ENCODE measurements at places on chromosomes 16 and 17.

GRCh38 chr17:45138911-45139532, 3.5 kb downstream of the ACBD4 start:
- no peak for DNase-seq

DNA sequence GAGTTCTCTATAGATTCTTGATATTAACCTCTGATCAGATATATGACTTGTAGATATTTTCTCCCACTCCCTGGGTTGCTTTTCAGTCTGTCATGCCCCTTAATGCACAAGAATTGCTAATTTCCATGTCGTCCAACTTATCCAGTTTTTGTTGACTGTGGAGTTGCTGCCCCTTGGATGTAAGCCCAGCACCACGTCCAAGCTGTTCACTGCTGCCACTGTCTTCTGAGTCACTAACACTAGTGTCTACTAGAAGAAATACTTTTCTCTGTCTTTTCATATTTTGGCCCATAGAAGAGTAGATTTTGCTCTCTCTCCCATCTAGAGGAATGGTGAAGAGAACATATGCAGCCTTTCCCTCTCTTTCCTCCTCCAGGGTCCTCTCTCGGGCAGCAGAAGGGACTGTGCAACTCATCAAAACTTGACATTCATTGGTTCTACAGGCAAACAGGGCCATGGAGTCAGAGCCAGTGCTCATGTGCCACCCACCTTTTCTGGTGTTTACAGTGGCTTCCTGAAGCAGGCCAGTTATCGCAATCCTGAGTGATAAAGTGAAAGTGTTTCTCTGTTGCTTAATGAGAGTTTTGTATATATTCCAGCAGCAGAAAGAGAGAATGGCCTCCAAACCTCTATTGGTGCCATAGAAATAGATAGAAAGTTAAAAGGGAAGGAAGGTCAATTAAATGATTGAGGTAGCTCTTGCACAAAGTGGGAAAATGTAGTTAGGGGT, 22.6 kb upstream of the PMP22 start:
- DNase-seq = no peak

GRCh38 chr17:61809816-61810392, 53.4 kb downstream of the BRIP1 start:
- no peak for DNase-seq

- no peak for DNase-seq
Observed at GRCh38 chr16:60337671-60338070, 1603.6 kb upstream of the GOT2 start.

GRCh38 chr17:44014437-44015172, at the start of gene TMEM101:
Gene TMEM101, minus strand, starts transcription at chr17:44014963. Its CDS starts 11 bp downstream, at chr17:44014952.
- DNase-seq = peak; percentile 80

DNA sequence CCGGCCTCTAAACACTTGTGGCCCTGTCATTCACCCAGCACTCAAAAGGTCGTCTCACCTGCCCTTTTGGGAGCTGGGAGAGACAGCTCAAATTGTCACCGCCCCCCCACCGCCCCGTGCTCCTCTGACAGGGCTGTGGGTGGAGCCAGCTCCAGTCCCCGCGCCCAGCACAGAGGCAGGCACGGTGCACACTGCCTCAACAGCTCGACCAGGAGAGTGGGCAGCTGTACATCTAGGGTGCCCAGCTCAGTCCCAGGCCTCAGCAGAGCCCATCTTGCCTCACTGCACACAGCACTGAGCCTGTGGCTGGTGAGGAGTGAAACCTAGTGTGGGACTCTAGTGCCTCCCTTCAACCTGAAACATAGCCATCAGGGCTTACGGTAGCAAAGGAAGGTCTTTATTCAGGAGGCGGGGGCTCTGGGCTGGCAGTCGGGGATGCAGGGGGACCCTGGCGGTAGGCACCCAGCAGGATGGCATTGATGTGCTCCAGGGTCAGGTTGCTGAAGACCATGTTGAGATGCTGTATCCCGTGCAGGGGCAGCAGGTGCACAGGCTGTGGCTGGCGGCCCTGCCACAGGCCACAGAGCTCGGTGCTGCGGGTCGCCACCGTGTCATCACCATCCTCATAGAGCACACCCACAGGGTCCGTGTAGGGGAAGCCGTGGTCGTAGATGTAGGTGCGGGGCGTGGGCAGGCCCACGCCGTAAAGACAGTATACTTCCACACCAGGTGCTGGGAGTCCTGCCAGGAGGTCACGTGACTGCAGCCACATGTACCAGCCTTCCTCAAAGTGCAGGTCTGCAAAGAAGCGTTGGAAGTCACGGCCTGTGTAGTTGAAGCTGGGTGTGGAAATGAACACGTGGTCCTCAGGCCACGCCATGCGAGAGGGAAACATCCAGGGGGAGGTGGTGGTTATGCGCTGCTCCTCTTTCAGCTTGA, 3.1 kb upstream of the PSMB10 start:
- peak; percentile 28 for DNase-seq

DNA sequence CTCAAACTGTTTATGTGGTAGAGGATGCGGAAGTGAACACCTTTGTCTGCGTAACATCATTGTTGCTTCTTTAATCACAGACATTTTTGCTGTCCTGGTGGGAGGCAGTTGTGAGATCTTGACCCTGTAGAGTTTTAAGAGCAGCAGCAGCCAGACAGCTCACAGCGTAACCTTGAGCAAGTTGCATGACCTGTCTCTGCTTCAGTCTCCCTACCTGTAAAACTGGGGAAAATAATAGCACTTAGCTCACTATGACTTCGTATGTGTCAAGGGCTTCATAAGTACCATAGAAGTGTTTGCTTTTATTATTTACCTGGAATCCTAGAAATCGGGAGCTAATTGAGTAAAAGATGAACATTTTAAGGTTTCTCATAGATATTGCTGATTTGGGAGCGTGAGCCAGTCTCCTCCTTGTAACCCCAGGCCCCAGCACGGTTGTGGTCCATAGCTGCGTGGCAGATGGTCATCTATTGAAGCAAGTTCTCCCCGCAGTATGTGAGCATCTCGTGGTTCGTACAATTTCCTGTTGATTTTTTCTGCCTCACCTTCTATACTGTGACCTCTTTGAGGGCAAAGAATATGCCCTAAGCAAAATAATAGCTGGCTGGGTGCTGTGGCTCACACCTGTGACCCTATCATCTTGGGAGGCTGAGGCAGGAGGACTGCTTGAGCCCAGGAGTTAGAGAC, 34.4 kb downstream of the GPRC5B start:
- DNase-seq = no peak

GRCh38 chr17:79342376-79342775, 267.8 kb downstream of the ENGASE start:
- no peak for DNase-seq

- DNase-seq = no peak
Observed at GRCh38 chr16:49531931-49532840, 158.6 kb downstream of the C16orf78 start.

- no peak for DNase-seq
Observed at GRCh38 chr17:77887110-77887463, 71.4 kb upstream of the TNRC6C start.

DNA sequence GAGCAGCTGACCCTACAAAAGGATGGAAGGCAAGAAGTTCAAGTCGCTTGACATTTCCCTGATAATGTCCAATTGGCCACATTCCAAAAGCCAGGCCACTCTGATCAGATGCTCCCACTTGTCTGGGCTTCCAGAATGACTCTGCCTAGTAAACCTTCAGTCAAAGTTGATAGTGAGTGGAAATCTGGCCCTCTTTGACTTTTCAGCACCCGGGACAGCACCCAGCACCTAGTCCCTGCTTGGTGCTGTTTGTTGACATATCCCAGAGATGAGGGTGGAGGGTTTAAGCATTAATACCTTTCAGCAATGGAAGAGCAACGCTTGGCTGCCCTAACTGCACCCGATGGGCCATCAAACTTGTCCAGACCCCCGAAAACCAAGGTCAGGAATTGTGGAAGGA, 131.3 kb downstream of the AIPL1 start:
- DNase-seq = no peak

GRCh38 chr16:12539185-12539929, 264.3 kb downstream of the CPPED1 start:
- DNase-seq = no peak

DNA sequence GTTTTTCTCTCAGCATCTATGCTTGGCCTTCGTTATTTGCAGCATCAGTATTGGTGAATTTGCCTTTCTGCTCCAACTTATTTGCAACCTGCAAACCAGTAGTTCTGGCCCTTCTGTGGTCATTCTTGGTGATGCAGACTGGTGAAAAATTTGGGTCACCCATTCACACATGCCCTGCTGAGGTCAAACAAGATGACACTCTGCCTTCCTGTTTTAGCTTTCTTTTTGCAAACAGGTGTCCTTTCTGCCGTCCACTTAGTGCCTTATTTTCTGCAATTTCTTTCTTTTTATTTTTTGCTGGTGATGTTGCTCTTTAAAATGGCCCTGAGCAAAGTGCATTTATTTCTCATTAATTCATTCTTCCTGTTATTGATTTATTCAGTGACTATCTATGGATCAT, 31.3 kb downstream of the PLCG2 start:
- no peak for DNase-seq

GRCh38 chr16:52453644-52454043, 93.3 kb downstream of the TOX3 start:
- DNase-seq = no peak

DNA sequence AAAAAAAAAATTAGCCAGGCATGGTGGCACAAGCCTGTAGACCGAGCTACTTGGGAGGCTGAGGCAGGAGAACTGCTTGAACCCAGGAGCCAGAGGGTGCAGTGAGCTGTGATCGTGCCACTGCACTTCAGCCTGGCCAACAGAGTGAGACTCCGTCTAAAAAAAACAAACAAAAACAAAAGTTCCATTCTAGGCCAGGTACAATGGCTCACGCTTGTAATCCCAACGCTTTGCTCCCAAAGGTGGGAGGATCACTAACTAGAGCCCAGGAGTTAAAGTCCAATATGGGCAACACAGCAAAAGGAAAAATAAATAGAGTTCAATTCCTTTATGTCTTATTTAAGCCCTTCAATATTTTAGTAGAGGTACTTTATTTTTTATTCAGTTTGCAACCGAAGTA, 47.5 kb downstream of the CNOT1 start:
- DNase-seq = no peak

DNA sequence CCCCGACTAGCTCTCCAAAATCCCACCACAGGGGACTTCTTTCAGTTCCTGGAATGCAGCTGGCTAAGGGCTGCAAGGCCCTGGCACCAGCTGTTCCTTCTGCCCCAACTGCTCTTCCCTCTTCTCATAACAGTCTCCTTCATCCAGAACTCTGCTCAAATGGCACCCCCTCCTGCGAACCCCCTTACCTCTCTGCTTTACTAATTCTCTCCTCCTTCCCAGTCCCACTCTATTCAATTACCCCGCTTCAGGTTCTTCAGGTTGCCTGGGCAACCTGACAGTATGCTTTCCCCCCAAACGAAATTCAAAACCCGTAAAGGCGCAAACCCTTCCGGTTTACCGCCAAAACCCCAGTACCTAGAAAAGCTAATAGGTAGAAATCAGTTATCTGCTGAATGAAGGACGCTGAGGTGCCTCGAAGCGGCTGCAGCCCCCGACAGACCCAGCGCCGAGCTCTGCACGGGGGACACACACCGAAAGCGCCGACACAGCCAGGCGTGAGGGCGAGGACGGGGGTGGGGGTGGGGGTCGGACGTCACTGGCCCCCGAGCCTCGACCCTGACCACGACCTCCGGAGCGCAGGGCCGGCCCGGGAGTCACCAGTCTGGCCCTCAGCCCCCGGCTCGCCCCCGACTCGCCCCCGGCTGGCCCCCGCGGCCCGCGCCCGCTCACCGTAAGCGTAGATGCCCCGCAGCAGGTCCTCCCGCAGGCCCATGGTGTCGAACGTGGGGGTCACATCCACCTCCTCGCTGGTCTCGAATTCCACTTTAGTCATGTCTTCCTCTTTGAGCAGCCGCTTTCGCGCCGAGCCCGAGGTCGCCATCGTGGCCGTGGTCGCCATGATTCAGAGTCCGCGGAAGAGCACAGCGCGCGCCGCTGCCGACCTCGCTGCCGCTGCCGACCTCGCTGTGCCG, 550 bp downstream of the EIF4A3 start:
- DNase-seq = no peak

DNA sequence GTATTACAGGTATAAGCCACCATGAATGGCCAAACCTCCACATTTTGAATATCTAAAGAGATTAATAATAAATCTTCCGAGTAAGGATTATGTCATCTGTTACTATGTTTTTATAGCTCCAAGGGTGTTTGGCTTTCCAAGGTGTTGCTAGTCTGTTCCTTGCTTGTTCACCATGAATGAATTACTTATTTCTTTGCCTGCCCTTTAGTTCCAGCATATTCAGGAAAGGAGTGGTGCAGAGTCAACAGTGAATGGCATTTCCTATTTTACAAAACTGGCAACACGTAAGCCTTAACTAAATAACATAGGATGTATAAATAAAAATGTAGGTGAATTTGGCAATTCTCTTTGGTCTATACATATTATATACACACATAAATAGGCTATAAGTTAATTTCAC, 70.3 kb downstream of the MYO1D start:
- DNase-seq = no peak

DNA sequence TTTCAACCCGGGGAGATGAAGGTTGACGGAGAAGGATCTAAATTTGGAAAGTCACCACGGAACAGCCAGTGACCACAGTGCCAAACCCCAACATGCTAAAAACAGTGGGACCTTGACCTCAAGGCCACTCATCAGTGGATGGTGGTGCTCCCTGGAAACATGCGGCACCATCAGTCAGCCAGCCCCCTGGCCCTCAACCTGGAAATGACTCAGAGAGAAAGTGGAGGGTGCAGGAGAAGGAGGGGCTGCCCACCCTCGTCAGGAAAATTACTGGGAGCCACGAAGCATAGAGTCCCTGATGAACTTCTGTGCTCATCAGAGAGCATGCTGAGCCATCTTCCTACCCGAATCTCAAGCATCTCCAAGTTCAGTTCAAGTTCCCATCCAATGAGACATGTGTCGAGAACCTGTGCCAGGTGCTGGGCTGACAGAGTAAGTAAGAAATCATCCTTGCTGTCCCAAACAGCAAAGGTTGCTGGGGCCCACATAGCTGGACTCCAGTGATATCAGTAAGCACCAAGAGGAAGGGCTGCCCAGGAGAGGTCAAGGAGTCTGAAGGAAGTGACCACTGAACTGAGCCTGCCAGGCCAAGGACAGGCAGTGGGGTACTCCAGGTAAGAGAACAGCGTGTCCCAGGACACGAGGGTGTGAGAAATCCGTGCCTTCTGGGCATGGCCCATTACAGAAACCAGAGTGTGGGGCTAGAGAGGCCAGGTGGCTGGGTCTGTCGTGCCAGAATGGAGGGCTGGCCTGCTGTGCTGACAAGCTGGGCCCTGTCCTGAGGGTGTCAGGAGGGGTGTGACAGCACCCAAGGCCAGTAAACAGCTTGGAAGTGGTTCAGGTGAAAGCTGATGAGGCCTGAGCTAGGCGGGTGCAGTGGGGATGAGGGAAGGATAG, 5.2 kb downstream of the PECAM1 start:
- DNase-seq = no peak

- no peak for DNase-seq
Observed at GRCh38 chr17:30472238-30472890, 4.8 kb upstream of the GOSR1 start.

Data from activated T-cell treated with anti-CD3 and anti-CD28 coated beads for 1 hour (primary cell).